ENCODE measurements at places on chromosomes 5 and 9.

- DNase-seq = no peak
These were observed 1892.1 kb downstream of the MAT2B start for GRCh38 chr5:165397516-165397915.

GRCh38 chr5:122078116-122079110 lies at the start of gene LOX:
TSS of gene LOX (minus strand) at chr5:122078259. CDS start at chr5:122077985, 274 bp downstream.
- peak; percentile 81 for DNase-seq

- DNase-seq = no peak
These were observed 276.2 kb upstream of the SLC30A5 start for GRCh38 chr5:68817632-68818031.

GRCh38 chr5:153490118-153491037 lies at the start of gene GRIA1:
TSS of gene GRIA1 (plus strand) at chr5:153490670.
- no peak for DNase-seq

GRCh38 chr5:33309536-33310345 lies 131.0 kb upstream of the TARS1 start:
- DNase-seq = no peak

- DNase-seq = no peak
These were observed 19.1 kb downstream of the MSANTD3 start for GRCh38 chr9:100445903-100446549.

GRCh38 chr5:153624451-153624765 lies 133.9 kb downstream of the GRIA1 start:
- DNase-seq = no peak

DNA sequence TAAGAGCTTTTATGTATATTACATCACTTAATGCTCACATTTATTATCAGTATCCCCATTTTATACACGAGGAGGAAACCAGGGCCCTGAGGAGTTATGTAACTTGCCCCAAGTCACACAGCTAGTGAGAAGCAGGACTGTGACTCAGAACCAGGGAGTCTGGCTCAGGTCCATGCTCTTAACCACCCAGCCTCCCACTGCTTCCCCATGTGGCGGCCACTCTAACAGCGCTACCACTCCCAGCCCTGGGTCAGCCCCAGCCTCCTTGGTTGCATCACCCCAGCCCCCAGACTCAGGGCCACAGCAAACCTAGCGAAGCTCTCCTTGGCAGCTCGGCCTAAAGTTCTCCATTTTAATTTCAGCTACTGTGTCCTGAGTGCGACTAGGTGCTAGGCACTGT lies 159.1 kb downstream of the PAX5 start:
- no peak for DNase-seq

DNA sequence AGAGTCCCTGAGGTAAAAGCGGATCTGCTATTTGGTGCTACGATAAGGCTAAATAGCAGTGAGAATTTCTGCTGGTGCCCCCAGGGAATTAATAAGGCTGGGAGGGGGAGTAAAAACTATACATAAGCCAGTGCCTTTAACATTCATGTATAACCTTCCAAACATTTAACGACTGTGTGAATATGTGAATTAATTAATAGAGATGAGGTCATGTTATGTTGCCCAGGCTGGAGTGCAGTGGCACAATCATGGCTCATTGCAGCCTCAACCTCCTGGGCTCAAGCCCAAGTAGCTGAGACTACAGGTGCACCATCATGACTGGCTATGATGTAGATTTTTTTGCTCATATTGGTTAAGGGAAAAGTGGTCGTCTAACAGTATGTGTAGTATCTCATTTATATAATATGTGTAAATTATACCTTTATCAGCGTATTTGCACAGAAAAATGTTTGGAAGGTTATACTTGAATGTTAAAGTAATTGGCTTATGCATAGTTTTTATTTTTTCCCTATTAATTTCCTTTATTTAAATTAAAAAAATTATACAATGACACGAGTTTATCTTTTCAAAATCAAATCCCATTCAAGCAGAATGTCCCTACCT lies 64.6 kb downstream of the EHMT1 start:
- no peak for DNase-seq
